ENCODE measurements at places on chromosomes 7 and 10.

DNA sequence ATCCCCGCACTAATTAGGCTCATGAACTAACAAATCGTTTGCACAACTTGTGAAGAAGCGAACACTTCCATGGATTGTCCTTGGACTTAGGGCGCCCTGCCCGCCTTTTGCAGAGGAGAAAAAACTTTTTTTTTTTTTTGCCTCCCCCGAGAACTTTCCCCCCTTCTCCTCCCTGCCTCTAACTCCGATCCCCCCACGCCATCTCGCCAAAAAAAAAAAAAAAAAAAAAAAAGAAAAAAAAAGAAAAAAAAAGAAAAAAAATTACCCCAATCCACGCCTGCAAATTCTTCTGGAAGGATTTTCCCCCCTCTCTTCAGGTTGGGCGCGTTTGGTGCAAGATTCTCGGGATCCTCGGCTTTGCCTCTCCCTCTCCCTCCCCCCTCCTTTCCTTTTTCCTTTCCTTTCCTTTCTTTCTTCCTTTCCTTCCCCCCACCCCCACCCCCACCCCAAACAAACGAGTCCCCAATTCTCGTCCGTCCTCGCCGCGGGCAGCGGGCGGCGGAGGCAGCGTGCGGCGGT, at the start of gene EMX2:
Gene EMX2 (plus strand): TSS at position 41 of the 519 bp plus-strand sequence. CDS start 522 bp downstream, outside the sequence.
- DNase-seq: no peak

DNA sequence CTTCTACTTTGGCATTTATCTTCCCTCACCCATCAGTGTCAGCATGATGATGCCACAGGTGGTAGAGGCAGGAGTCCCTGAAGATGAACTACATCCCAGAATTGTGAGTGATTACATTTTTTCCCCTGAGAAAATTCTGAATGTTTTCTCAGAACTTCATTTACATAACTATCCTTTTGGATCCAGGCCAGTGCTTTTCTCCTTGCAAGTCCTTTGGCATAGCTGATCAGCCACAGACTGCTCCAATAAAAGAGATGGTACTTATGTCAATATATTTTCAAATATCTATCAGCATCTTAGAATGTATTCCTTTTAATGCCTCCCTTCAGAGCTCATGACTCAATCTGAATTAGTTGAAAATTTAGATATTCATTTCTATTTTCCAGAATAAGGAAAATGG, 135.5 kb downstream of the IQUB start:
- DNase-seq: no peak

DNA sequence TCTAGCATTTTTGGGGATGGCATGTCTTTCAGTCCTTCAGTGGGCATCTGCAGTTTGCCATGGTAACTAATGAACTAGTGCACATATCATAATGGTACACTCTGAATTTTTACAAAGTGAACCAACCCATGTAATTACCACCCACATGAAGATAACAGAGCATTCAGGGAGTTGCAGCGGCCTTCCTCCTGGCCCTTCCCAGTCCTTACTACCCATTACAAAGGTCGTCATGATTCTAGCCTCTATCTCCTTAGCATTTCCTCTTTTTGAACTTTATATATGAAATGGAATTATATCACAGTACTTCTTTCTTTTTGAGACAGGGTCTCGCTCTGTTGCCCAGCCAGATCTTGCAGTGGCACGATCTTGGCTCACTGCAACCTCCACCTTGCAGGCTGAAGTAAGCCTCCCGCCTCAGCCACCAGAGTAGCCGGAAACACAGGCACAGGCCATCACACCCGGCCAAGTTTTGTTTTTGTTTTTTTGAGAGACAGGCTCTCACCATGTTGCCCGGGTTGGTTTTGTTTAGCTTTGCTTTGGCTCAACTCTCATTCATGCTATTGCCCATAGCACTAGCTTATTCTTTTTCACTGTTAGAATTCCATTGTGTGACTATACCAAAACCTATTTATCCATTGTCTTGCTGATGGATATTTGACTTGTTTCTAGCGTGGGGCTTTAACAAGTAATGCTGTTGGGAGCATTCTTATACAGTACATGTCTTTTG, 79.2 kb downstream of the APBB1IP start:
- DNase-seq: no peak

DNA sequence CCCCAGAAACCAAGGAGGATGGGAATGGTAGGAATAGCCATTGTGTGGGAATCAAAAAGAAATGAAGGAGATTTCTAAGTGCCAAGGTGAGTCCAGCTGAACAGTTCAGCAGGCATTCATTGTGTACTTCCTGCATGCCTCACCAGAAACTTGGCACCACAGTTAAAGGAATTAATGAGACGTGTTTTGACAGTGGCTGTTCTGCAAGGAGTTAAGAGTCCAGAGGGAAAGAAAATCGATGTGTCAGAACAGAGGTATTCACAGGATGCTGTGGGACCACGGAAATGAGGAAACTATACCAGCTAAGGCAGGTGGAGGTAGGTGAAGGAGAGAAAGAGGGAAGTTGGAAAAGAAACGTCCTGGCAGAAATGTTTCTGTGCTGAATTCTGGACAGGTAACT, 78.1 kb downstream of the PRKCQ start:
- no peak for DNase-seq

- no peak for DNase-seq
These were observed 16.8 kb downstream of the CLRN3 start for GRCh38 chr10:127875916-127876315.

DNA sequence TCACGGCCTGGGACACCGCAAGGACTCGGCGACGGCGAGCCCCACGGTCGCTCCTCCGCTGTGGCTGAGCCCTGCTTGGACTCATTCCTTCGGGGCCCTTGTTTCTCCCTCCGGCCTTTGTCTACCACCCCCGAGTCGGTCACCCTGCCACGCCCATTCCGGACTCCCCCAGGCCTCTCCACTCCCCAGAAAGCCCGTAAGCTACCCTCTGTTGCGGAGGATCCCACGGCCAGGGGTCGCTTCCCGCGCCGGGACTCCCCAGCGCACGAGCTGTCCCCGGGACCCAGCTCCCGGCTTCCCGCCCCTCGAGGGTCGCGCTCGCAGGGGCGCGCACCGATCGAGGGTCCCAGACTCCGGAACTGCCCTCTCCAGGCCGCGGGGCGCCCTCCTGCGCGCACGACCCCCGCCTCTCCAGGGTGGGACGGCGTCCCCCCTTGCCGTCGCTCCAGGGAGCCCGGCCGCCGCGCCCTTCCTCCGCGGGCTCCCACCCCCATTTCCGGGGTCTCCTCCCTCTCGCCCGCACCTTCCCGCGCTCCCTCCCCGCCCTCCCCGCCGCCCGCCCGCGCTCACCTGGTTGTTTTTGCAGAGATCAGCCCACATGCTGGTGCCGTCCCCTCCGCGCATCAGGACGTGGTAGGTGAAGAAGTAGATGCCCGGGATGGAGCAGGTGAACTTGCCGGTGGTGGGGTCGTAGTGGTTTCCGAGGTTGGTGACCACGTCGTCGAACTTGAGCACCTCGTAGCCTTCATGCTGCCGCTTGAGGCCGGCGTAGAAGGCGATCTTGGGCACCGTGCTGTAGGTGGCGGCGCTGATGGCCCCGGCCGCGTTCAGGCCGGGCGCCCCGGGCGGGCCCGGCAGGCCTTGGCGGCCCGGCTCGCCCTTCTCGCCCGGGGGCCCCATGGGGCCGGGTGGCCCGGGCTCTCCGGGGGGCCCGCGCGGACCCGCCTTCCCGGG, 1.5 kb downstream of the C1QL3 start:
- DNase-seq: no peak

DNA sequence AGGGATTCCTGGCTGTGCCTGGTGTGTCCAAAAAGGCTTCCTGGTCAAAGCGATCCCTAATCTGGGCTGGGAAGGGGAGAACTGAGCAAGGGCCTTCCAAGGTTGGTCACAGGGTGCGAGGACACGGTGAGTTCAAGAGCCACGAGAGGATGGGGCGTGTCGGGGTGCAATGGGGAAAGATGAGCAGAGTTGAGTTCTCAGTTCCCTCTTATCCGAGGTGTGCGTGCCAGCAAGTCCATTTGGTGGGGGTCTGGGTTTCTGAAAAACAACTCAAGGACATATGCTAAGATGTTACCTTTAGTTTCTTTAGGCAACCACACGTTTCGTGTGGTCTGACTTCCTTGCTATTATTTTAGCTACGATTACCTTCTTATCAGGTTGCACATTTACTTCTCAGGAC, 1.3 kb downstream of the ZNF775 start:
- DNase-seq: no peak

GRCh38 chr7:132112657-132113056, 463.6 kb downstream of the PLXNA4 start:
- no peak for DNase-seq

DNA sequence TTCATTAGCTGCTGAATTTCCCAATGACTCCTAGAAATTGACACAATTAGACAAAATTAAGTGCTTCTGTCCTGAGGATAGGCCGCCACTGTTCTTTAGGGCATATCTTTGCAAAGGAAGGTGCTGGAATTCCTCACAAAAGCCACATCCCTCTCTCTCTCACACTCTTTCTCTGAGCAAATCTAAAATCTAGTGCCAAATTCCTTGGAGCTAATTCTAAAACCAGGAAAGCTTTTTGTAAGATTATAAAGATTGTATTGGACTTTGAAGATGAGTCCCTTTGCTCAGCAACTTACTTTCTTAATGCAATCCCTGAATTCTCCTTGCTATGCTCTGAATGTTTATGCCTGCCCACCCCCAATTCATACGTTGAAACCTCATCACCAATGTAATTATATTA, 288.9 kb downstream of the KCNMA1 start:
- DNase-seq: no peak

DNA sequence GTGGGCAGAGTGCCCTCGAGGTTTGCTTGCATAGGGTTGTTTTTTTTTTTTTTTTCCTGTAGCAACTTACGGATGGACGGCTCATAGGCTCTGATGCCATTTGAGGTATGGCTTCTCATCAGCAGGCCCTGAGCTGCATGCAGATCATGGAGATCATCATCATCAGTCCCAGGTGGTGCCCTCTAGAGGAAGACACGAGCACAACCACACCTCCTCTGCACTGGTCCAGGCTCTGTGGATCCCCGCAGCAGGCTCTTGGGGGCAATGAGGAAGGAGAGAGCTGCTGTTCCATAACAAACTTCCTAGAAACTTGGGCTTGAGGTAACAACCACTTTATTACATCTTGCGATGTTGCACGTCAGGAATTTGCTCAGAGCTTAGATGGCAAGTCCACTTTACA, 132.7 kb upstream of the CXCL12 start:
- no peak for DNase-seq

Measured in stimulated activated CD4-positive, alpha-beta T cell treated with anti-CD3 and anti-CD28 coated beads, TNF-alpha, amount 100 ng/mL, for 4 hours (primary cell).